ENCODE measurements at places on chromosomes 12 and 14.
A peak's percentile ranks its signal among the peaks of the same experiment; 100 is the strongest.

DNA sequence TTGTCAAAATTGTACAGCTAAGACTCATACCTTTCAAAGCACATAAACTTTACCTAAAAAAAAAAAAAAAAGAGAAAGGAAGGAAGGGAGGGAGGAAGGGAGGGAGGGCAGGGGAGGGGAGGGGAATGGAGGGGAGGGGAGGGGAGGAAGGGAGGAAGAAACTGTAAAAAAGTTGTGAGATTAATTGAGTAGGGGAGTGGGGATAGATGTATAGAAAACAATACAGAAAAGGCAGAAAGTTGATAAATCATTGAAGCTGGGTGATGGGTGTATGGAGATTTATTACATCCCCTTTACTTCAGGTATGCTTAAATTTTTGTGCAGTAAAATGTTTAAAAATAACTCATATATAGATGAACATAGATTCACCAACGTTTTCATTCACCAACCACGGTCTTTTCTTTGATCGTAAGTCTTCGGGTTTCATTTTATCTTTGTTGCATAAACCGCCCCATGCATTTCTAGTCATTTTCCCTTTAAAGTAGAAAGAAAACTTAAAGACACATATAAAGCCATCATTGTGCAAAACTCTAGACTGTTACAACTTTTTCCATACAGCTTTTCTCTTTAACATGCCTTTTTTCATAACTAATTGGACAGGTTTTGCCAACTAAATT lies 191.2 kb upstream of the KRR1 start:
- no peak for DNase-seq

GRCh38 chr12:88472775-88473174 lies 107.5 kb downstream of the KITLG start:
- DNase-seq, result peak; percentile 63

- no peak for DNase-seq
Observed at GRCh38 chr12:52033446-52034140, 17.6 kb upstream of the NR4A1 start.

DNA sequence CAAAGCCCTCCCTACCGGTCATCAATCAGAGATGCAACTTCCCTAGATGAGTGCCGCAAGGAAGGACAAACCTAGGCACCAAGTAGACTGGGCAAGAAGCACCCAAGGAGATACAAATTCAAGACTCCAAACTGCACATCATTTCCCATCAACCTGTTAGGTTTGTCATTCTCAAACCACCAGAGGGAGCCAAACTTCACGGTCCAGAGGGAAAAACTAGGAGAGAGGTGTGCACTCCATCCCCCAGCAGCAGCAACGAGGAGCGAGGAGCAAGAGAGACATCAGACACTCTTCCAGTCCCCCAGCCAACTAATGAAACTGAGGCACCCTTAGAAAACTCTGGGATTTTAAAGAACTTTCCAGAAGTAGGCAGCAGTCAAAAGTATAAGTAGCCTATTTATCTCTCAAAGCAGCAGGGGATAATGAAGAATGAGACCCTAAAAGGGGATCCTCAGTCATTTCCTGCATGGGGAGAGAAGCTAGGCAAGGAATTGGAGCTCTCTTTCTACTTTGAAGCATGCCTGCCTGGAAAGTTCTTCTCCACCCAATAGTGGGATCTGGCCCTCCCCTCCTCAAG lies 37.0 kb upstream of the NT5DC3 start:
- DNase-seq, result peak; percentile 77

- DNase-seq, result no peak
Observed at GRCh38 chr12:19482036-19482435, 42.7 kb downstream of the AEBP2 start.

DNA sequence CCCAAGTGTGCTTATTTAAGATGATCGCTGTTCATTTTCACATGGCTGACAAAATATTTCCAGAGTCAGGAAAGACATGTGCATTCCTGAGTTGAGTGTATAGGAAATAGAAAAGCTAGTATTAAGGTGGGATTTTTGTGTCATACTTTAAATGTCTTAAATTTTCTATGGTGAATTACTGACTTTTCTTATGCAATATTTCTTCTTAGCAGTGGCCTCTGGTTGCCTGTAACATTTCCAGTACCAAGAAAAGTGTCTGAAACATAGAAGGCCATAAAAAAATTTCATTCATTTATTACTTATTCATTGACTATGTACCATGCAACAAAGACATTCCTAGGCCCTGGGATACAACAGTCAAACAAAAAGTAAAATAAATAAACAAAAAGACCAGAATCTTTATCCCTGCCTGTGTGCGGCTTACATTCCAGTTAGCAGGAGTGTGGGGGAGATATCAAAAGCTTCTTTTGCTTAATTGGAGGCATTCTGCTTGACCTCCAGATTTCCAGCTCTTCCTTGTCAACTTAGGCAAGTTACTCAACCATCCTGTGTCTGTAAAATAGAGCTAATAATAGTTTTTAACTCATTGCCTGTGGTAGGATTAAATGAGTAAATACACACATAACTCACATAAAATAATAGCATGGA lies 216.3 kb upstream of the FLRT2 start:
- DNase-seq, result peak; percentile 87

GRCh38 chr12:89239534-89239933 lies 112.8 kb downstream of the DUSP6 start:
- no peak for DNase-seq

GRCh38 chr12:57832966-57833365 lies 13.6 kb downstream of the CTDSP2 start:
- peak; percentile 72 for DNase-seq

DNA sequence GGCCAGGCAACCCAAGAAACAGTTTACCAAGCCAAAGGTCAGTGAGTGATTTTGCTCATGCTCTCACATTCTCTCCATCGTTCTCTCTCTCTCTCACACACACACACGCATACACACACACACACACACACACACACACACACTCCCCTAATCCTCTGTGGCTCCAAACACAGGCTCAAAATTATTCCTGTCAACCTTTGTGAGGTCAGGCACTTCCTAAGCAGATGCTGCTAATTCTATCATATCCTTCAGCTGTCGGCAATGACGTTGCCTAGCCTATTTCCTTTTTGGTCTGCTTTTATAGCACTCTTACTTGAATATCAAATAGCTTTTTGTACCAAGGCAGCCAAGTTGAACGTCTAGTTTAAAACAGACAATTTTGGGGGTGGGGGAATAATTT lies 98.9 kb upstream of the EGLN3 start:
- no peak for DNase-seq

DNA sequence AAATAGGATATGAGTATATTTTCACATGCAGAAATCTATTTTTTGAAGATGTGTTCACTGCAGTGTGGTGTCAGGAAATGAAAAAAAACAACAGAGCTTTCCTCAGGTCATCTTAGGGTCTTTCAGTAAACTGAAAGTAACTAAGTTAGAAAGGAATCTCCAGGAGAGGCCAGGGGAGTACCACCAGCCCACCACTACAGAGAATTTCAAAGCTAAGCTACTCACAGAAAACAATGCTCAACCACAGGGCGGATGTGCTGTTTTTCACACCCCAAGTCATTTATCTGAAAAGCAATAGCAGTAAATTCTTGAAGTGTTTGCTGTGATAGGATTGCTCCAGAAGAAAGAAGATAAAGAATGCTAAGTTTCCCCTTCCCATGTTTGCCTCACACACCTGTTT lies 79.0 kb downstream of the IFNG start:
- no peak for DNase-seq

- DNase-seq, result peak; percentile 96
Observed at GRCh38 chr12:122366685-122367475, 55.6 kb downstream of the CLIP1 start.

- peak; percentile 33 for DNase-seq
Observed at GRCh38 chr14:22658946-22659345, 14.8 kb upstream of the OR6J1 start.

DNA sequence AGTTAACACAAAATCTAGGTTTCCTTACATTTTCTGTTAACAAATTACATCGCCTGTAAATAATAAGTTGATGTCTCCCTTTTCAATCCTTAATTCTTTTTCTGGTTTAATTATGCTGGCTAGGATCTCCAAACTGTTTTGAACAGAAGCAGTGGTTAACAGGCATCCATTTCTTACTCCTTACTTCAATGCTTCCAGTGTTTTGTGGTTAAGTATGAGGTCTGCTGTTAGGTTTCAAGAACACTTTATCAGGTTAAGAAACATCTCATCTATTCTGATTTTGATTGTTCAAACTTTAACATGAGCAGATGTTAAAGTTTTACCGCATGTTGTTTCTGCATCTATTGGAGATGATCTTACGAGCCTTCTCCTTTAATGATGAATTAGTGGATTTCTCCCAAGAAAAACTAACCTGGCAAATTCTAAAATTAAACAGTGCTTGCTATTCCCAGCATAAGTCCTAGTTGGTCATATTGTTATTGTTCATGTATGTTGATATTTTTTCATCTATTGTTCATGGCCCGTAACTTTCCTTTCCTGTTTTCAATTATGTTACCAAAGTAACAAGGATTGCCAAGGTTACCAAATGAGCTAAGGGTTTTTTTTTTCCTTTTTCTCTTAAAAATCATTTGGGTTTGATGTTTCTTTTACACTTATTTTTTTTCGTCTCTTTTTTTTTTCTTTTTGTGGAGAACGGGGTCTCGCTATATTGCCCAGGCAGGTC lies 33.4 kb downstream of the POLE start:
- DNase-seq, result no peak

GRCh38 chr12:31970199-31970598 lies 11.0 kb downstream of the RESF1 start:
- no peak for DNase-seq

DNA sequence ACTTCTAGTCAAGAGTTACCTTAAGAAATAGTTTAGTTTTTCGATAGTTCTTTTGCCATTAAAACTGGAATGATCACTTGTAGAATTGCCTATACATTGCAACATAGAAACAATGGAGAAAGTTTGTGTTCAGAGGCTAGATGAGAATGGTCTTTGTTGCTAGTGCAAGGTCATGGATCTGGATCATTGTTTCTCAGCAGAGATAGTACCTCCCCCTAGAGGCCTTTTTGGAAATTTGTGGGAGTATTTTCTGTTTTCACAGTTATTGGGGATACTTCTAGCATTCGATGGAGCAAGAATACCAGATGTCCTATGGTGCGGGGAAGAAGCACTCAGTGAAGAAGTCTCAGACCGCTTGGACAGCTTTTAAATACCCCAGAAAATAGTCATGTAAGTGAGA lies 138.8 kb upstream of the HMGA2 start:
- peak; percentile 55 for DNase-seq

DNA sequence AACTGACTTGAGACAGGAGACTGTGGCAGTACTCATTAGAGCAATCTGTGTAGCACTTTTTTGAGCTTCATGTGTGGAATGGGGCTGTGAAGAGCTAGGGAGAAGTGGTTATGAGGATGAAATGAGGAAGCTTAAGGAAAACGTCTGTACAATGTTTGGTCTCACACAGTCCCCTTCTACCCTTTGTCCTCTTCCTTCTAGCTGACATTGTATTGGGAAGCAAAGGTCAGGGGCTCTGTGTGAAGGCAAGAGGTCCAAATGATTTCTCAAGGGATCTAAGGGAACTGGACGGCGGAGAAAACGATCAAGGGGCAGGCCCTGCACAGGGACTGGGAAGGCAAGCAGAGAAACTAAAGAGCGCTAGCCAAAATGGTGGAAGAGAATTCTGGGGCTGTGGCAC lies 13.1 kb upstream of the CIPC start:
- no peak for DNase-seq

DNA sequence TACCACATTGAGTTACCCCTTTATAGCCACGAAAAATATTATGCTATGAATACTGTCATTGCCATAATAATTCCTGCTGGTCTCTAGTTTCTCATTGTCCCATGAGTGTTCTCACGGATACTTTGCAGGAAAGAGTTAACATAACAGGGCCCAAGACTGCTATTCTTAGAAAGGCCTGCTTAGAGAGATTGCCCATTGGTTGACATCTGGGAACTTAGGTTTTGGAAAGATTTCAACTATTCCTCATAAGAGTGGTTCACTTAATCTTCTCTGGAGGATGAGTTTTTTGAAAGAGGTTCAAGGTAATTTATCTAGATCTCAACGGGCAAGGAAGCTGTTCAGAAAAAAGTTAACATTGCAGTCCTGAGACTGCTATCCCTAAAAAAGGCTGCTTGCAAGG lies 18.4 kb upstream of the PRPF39 start:
- DNase-seq, result peak; percentile 36

DNA sequence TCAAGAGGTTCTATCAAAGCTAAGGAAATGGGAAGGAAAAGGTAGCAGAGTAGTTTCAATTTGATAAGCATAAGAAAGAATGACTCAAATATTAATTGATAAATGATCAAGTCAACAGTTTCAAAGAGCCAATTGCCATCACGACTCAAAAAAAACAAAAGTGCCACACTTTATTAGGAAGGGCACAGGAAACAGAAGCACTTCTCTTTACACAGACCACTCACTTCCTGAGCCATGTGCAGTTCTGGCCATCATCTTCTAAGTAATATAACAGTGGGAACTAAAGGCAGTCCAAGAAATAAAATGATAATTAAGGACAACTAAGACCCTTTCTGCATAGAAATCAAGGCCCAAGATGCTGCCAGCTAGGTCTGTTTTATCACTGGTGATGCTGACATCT lies 13.2 kb downstream of the TM7SF3 start:
- no peak for DNase-seq

GRCh38 chr14:44971459-44971858 lies 9.5 kb downstream of the TOGARAM1 start:
- no peak for DNase-seq

GRCh38 chr12:49294804-49295081 lies 204 bp upstream of the PRPH start:
- DNase-seq, result no peak

DNA sequence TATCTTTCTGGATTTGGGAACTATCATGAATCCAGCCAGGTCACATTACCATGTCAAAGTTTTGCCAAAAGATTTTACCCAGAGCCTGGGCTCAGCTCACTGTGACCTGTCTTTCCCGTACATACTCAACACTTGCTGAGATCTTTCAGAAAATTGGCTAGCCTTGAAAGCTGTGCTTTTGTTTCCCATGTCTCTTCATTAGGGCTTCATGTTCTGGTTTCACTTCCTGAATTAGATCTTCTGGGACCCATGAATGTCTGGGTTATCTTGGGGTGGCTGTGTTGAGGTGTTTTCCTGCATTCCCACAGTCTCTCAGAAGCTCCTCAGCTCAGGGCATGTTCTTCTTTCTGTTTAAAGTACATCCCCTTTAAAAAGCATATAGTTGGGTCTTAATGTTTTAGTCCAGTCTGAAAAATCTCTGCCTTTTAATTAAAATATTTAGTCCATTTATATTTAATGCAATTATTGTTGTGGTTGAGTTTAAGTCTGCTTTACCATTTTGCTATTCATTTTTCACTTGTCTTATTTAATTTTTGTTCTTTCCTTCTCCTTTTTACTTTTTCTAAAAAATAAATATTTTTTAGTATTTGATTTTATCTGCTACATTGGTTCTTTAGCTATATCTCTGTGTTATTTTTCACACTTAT lies 242.7 kb downstream of the VRK1 start:
- DNase-seq, result no peak

GRCh38 chr12:43011383-43011926 lies 421.9 kb upstream of the PRICKLE1 start:
- DNase-seq, result no peak

All from EH (cell line).